ENCODE measurements at places on chromosomes 2 and 18. TPM values are rescaled to one million over a fixed set of nuclear protein-coding genes. Genes with fewer than 3 reads are reported as not detected.

Gene PSMA8
- total RNA-seq = not detected

Gene PROKR1
- total RNA-seq = 2.0 TPM

GRCh38 chr2:45774688-45775244 lies 123.3 kb downstream of the PRKCE start:
- no peak for DNase-seq

DNA sequence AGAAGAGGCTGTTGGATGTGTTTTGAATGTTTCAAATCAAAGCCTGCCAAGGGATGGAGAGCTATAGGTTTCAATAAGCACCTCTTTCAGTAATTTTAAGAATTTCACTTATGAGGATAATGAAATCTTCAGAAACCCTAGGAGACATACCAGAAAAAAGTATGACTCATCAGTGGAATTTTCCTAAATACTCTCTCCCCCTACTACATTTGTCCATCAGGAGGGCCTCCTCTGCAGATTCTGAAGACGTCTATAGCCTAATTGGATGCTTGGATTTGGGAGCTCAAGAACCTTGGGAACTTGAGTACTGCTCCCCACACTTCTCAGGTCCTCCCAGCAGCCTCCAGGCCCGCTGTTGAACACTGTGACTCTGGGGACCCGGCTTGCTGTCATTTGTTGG lies 374.3 kb downstream of the SLC4A3 start:
- no peak for DNase-seq

DNA sequence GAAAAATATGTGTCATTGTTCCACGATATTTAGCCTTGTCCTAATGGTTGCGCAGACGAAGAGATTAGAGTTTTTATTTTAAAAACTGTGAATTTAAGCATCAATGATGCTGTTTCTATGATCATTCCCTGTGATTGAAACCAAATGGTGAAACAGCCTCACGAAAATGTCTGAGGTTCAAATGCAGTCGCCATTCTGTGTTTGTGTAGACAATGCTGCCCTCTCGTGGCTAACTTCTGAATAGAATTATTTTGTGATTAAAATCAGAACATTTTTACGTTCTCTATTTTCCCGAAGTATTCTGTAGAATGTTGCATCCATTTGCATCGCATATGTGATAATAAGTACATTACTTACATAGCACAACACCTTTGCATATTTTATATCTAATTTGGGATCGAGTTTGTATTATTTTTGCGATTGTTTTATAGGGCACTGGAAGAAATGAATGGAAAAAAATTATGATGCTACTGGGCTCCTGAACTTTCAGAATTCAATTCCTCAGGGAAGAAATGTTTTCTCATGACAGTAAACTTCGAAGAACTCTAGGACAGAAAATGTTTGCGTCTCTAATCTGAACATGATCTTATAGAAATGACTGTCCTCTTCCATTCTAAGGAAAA lies 54.8 kb upstream of the CREB1 start:
- no peak for DNase-seq

DNA sequence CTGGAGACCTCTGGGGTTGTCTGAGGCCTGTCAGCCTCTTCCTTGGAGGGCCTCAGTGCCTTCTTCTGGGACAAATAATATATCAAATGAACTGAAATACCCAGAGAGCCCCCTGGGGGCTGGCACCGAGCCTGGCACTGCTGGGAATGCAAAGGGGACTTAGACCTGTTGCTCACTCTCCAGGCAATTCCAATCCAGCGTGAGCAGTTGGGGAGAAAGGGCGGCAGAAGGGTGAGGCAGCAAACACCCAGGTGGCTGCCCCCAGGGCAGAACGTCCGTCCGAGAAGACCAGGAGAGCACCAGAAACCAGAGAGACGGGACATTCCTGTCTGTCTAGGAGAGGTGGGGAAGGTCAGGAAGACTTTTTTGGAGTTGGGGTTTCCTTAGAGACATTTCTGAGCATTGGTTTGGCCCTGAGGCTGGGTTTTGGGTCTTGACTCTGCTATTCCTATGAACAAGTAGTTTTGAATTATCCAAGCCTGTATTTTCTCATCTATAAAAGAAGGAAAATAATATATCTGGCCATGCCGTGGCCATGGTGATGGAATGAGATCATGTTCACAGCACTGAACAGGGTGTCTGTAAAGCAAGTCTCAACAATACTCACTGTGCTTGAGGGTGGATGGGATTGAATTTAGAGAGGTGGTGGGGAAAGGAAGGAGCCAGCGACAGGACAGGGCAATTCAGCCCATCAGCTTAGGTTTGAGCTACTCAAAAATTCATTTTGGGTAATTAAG lies 44.3 kb upstream of the ZBTB7C start:
- DNase-seq = no peak

GRCh38 chr2:164523009-164523408 lies 98.3 kb downstream of the GRB14 start:
- no peak for DNase-seq

GRCh38 chr18:48675352-48675761 lies 136.5 kb downstream of the CTIF start:
- DNase-seq = peak; percentile 77

DNA sequence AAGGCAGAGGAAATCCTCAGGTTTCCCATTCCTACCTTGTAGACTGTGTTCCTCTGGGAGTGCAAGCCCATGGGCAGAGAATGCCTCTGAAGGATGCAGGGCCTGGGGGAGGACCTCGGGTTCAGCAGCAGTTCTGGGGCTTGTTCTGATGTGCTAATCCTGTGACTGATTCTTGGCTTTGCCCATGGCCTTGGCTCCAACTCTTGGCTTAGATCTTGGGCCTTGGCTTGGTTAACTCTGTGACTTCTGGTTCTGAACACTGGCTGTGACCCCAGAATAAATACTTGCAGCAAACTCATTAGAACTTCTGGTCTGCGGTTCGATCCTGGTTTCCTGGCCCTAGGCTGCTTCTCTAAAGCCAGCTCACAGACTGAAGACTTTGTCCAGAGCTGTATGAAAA lies 366.9 kb upstream of the ZEB2 start:
- no peak for DNase-seq

GRCh38 chr2:129710670-129711495 lies 268.6 kb upstream of the RAB6C start:
- DNase-seq = no peak

DNA sequence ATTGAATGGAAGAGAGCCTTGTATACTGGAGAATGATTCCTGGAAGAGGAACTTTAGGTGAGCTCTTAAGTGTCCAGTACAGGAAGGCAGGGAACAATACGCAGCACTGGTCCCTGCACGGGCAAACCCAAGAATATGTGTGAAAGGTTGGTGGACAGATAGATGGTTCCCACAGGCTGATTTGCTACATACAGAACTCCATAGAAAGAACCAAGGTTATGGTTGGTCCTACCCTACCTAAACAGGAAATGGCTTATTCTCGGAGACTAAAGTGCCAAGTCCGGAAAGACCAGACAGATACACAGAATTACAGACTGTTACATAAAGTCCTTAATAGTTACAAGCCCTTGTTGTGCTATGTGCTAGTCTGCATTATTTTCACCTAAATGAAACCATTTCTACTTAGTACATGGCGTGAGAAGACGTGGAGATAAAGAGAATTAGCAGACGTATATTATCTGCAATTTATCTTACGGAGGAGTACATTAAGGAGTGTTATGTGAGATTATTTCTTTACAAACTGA lies 1.2 kb downstream of the REV1 start:
- no peak for DNase-seq

- no peak for DNase-seq
Observed at GRCh38 chr18:10604182-10604581, 78.4 kb downstream of the NAPG start.

GRCh38 chr2:70790136-70790828 lies at the start of gene FIGLA:
Gene FIGLA, minus strand, starts transcription at chr2:70790643. Its CDS starts 5 bp downstream, at chr2:70790638.
- DNase-seq = no peak

Measured in occipital lobe (tissue), 3 donors.